ENCODE measurements at places on chromosomes 2 and 18.

DNA sequence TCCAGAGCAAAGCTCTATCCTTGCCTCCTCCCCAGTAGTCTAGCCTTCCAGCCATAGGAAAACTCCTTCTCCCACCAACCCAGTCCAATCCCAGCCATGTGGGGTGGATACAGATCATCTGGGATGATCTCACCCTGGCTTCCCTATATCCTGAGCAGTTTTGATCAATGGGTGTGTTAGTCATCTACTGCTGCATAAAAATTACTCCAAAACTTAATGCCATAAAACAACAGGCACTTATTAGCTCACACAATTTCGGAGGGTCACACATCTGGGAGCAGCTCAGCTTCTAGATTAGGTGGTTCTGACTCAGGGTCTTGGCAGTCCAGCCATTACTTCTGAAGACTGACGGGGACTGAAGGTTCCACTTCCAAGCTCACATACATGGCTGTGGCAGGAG lies 190.4 kb downstream of the SPP2 start:
- no peak for DNase-seq

- DNase-seq = no peak
Measured at GRCh38 chr2:210965472-210965871, 409.1 kb downstream of the CPS1 start.

DNA sequence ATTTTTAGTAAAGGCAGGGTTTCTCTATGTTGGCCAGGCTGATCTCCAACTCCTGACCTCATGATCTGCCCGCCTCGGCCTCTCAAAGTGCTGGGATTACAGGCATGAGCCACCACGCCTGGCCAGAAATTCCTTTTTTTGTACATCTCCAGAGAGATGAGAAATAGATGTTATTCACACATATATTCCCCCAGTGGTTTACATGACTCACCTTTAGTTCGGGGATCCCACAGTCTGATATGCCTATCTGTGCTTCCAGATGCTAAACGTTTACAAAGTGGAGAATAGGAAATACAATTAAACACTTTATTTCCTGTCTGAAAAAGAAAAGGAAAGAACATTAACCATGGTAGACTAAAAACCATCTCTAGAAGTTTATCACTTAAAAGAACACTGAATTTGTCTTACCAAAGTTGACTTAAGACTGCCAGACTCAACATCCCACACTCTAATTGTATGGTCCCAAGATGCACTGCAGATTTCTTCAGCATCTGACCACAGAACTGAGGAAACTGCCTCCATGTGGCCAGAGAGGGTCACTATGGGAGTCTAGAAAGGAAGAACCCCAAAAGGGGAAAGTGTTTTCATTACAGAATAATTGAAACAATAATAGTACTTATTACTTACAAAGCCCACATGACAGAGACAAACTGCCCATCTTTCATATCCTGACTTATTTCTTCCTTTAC lies 12.6 kb upstream of the ICA1L start:
- DNase-seq = no peak

- DNase-seq = no peak
Measured at GRCh38 chr2:73202156-73203054, at the start of gene NOTO. TSS of gene NOTO (plus strand) at chr2:73202574. CDS start at chr2:73202667, 93 bp downstream.

- no peak for DNase-seq
Measured at GRCh38 chr2:219017201-219017931, 23.9 kb downstream of the CFAP65 start.

DNA sequence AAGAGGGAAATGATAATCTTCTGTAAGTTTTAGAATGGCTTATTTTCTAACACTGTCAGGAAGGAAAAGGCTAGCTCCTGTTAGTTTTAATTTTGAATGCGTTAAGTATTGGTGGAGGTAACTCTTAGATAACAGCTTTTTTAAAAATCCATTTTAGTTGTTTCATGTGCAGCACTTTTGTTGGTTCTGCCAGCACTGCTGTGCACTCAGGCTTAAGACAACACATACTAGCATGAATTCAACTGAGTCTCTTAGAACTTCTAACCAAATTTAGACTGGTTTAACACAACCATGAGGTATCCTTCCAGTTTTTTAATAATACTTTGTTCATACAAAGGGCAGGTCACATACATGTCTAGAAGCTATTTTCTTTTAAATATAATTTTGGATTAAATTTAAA lies 42.4 kb downstream of the ACVR1 start:
- DNase-seq = no peak

- DNase-seq = no peak
Measured at GRCh38 chr2:70928366-70928765, 7.3 kb upstream of the ATP6V1B1 start.

- no peak for DNase-seq
Measured at GRCh38 chr2:64629875-64630274, 23.8 kb downstream of the SERTAD2 start.

DNA sequence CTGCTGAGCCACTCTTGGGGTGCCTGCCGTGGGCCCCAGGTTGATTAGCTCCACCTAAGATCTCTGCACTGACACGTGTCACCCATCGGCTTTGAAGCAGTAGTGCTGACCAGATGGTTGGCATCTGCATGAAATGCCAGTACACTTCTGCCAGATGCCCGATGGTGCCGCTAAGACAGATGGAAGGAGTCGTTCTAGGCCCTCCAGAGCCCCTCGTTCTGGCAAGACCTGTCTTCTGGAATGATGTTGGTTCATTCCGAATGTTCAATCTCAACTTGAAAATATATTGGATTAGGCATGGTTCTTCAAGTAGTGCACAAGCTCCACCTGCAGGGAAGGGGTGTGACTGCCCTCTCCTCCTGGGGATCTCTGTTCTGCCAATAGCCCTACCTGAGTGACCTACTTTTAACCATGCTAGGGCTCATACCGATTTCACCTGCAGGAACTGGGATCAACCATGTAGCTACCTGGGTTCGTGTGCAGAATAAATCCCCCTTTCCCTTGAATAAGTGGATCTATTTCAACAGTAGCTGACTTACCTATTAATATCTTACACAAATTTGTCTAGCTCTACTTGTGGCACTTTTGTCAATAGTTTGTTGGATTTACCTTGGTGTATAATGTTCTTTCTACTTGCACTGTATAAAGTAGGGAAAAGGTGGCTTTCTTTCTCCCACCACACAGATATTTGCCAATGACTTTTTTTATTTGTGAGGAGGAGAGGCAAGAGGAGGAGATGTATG lies 342.6 kb downstream of the CTNNA2 start:
- no peak for DNase-seq

DNA sequence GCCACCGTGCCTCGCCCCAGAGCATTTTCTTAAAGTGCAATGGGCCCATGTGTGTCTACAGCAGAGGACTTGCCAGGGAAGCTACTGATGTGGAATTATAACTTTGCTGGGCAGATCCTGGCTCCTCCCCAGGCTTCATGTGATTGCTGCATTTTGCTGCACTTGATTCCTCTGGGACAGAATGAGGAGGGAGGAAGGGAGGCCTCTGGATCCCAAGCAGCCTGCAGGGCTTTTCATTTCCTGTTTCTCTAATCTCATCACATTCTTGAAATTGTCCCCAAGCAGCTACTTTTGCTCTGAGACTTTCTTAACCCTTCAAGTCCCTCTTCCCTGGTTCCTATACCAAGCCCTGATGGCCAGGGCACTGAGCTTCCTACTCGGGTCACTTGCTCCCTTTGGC lies 134.4 kb upstream of the SEC11C start:
- DNase-seq = no peak

DNA sequence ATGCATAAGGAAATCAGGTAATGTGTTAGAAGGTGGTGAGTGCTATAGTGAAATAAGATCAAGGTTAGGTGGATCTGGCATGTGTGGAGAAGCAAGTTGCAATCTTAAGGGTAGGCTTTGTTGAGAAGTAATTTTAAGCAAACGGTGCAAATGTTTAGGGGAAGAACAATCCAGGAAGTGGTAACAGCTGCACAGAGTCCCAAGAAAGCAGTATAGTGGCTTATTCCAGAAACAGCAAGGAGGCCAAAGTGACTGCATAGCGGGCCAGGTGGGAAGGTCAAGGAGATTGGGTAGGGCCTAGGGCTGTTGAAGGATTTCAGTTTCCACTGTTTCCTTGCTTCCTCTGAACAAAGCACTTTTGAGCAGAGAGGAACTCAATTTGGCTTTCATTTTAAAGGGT lies 30.0 kb upstream of the RAB1A start:
- no peak for DNase-seq

GRCh38 chr2:235396071-235396846 lies 97.6 kb upstream of the AGAP1 start:
- no peak for DNase-seq

GRCh38 chr2:14401873-14402272 lies 230.6 kb upstream of the LRATD1 start:
- no peak for DNase-seq

Measured in hematopoietic multipotent progenitor cell treated with erythropoietin and hydrocortisone succinate and interleukin-3 and kit ligand, for 15 days (in vitro differentiated cells).